AG10803 (cell line): ENCODE measurements at places on chromosomes 16 and 17.
A peak's percentile ranks its signal among the peaks of the same experiment; 100 is the strongest.

DNA sequence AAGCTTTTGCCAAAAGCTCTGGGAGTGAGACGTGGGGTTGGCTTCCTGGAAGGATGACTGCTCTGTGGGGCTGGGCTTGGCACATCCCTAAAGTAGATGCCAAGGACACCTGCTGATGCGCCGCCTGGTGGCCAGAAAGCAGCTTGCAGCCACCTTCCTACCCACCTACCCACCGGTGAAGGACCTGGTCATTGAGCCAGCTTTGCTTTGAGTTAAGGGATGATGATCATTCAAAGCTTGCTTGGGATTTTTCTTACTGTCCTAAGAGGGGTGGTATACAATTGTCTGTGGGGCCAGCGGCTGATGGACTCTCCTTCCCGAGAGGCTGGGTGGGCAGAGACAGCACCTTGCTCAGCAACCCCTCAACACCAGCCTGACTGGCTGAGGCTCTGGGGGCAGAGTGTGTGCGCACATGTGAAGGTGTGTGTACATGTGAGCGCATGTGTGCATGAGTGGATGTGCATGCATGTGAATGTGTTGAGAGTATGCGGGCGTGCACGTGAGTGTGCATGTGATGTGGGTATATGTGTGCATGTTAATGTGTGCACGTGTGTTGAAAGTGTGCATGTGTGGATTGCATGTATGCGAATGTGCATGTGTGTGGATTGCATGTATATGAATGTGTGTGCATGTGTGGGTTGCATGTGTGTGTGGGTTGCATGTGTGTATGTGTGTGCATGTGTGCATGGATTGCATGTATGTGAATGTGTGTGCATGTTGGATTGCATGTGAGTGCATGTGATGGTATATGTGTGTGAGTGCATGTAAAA is 18.6 kb downstream of the C1QTNF1 start:
- DNase-seq, result peak; percentile 65

DNA sequence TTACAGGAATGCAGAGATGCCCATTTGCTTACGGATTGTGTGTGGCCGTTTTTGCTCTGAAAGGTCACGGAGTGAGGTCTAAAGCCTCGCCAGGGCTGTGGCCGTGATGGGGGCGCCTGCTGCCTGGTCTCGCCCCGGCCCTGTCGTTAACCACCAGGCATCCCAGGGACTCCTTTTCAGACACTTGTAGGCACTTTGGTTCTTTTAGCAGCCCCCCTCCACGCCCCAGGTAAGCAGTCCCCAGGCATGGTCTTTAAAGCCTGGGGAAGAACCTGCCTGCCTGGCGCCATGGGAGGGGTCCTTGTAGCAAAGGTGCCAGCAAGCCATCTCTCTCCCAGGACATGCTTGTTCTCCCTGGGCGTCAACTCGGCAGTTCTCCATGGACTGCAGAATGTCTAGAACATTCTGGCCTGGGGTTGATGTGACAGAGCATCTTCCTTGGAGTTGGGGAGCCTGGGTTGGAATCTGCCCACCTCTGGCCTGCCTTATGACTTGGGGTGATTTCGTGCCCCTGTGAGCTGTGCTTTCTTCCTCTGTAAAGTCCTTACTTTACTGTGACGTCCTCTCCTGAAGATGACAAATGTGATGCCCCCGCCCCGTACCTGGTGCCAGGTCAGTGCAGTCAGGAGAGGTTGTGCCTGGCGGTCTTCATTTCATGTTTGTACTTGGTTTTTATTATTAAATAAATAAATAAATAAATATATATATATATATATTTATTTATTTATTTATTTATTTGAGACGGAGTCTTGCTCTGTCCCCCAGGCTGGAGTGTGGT is 5.4 kb downstream of the KCTD5 start:
- DNase-seq, result no peak

DNA sequence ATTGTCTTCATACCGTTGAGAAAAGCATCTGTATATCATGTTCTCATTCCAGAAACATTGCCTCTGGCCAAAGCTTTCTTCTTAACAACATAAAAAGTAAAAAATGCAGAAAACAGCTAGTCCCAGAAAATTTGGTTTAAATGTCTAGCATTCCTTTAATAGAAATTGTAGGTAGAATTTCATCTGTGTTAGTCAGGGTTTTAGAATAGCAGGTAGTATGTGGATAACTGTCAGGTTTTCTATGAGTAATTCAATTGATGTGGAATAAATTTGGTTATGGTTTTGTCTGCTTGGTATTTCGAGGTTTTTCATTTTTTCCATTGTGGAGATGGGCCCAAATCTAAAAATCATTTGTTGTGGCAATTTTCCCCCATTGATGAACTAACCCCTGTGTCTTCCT is 616.7 kb downstream of the KCNJ2 start:
- DNase-seq, result no peak

- peak; percentile 64 for DNase-seq
Observed at GRCh38 chr17:17684906-17685774, 3.9 kb downstream of the RAI1 start.

DNA sequence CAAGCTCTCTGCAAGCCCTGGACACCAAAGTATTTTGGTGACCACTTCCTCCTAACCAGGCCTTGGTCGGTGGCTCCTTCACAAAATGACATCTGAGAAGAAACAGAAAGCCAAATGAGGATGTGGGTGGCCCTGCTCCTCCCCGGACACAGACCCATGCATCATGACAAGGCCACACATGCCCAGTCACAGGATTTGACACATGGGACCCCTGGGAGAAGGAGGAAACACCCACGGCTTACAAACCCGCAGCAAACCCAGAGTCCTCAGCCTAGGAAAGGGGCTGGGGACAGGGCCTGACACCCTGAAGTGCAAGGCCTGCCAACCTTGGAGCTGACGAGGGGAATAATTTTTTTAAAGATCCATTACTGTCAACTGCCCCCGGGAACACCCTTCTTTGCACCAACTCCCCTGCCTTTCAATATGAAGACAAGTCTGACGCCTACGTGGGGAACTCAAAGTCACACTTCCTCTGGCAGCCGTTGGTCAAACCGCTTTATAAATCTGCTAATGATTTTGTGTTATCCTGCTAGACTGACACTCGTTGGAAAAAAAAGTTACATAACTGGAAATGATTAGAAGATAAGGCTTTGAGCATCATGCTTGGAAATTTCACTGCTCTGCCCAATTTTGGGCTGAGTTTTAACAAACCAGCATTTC is 41.3 kb downstream of the GAS7 start:
- DNase-seq, result no peak
